ENCODE measurements at places on chromosomes 7 and 10. TPM values are rescaled to one million over a fixed set of nuclear protein-coding genes. Genes with fewer than 3 reads are reported as not detected.

- DNase-seq, result peak; percentile 17
- H3K4me1 ChIP-seq, result no peaks in the 10 kb centered on the region
- no peaks in the 10 kb centered on the region for H3K27me3 ChIP-seq
- H3K36me3 ChIP-seq, result no peaks in the 10 kb centered on the region
- no peak overlapping the region for H3K4me3 ChIP-seq
- peak overlapping the region; percentile 3 for H3K27ac ChIP-seq
These were observed 11.8 kb downstream of the MMRN2 start for GRCh38 chr10:86945361-86946212.

DNA sequence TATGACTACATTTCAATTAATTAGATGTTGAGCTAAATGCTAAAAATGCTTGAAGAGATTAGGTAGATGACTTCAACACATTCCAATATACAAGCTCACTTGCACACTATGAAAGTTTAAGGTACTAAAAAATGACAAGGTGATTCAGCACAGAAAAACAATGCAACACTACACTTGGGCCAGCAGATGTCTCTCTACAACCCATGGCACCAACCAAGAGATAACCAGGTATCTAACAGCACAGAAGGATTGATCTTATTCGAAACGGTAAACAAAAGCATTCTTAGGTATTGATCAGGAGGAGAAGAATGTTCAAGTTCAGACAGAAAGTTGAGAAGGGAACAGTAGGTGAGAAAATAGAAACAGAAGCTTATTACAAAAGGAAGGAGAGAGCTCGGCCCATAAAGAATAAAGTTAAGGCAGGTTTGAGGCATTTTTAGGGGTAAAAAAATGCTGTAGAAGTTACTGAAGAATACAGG, 248.2 kb upstream of the KLF14 start:
- H3K27me3 ChIP-seq, result no peaks in the 10 kb centered on the region
- no peaks in the 10 kb centered on the region for H3K4me1 ChIP-seq
- H3K4me3 ChIP-seq, result no peak overlapping the region
- H3K27ac ChIP-seq, result peak overlapping the region; percentile 74
- no peak for DNase-seq
- no peaks in the 10 kb centered on the region for H3K36me3 ChIP-seq

OPN1SW gene
- total RNA-seq, result not detected

GRCh38 chr7:26097837-26098668, 53.9 kb upstream of the NFE2L3 start:
- H3K4me3 ChIP-seq, result no peak overlapping the region
- H3K27ac ChIP-seq, result no peak overlapping the region
- no peak for DNase-seq
- no peaks in the 10 kb centered on the region for H3K36me3 ChIP-seq

GRCh38 chr10:72932259-72933015, 22.2 kb downstream of the PLA2G12B start:
- H3K27me3 ChIP-seq, result no peaks in the 10 kb centered on the region
- H3K36me3 ChIP-seq, result no peaks in the 10 kb centered on the region

- peak overlapping the region; percentile 99 for H3K4me3 ChIP-seq
- DNase-seq, result no peak
- H3K27me3 ChIP-seq, result no peaks in the 10 kb centered on the region
- H3K27ac ChIP-seq, result peak overlapping the region; percentile 97
- no peaks in the 10 kb centered on the region for H3K36me3 ChIP-seq
These were observed 1.2 kb upstream of the CALU start for GRCh38 chr7:128737867-128738385.

PRTFDC1 gene
- total RNA-seq, result 1.3 TPM

- H3K4me1 ChIP-seq, result no peaks in the 10 kb centered on the region
- DNase-seq, result no peak
- no peaks in the 10 kb centered on the region for H3K27me3 ChIP-seq
- no peak overlapping the region for H3K4me3 ChIP-seq
- H3K36me3 ChIP-seq, result no peaks in the 10 kb centered on the region
These were observed 4.2 kb upstream of the ASB4 start for GRCh38 chr7:95481271-95482165.

GRCh38 chr7:121603886-121604285, 207.8 kb upstream of the FAM3C start:
- DNase-seq, result no peak
- no peak overlapping the region for H3K4me3 ChIP-seq
- no peaks in the 10 kb centered on the region for H3K36me3 ChIP-seq
- H3K27ac ChIP-seq, result no peak overlapping the region
- no peaks in the 10 kb centered on the region for H3K27me3 ChIP-seq

NEUROG3 gene
- not detected for total RNA-seq

SPDYE2 gene
- not detected for total RNA-seq

DNA sequence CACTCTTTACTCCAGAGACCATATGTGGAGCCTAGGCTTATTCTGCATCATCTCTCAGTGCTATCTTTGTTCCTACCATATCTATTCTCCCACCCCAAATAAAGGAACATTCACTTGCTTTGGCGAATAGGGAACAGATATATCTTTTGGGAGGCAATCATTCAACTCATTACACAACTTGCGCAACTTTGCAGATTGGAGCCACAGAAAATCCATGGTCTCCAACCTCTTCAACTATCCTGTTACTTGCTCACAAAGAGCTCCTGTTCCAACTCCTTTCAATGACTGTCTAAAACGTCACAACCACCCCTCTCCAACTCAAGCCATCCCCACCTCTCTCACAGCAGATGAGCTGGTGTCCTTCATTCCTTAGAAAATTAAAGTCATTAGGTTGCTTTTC, 203.7 kb downstream of the POU6F2 start:
- no peaks in the 10 kb centered on the region for H3K36me3 ChIP-seq
- H3K4me1 ChIP-seq, result no peaks in the 10 kb centered on the region
- H3K27me3 ChIP-seq, result no peaks in the 10 kb centered on the region
- DNase-seq, result no peak
- no peak overlapping the region for H3K4me3 ChIP-seq

GRCh38 chr7:23018750-23019149, 4.8 kb upstream of the HYCC1 start:
- no peaks in the 10 kb centered on the region for H3K27me3 ChIP-seq
- DNase-seq, result no peak
- no peak overlapping the region for H3K27ac ChIP-seq

GRCh38 chr10:6250745-6251144, 48.0 kb downstream of the PFKFB3 start:
- no peak for DNase-seq
- H3K4me1 ChIP-seq, result no peaks in the 10 kb centered on the region
- no peaks in the 10 kb centered on the region for H3K27me3 ChIP-seq
- no peak overlapping the region for H3K27ac ChIP-seq

DNA sequence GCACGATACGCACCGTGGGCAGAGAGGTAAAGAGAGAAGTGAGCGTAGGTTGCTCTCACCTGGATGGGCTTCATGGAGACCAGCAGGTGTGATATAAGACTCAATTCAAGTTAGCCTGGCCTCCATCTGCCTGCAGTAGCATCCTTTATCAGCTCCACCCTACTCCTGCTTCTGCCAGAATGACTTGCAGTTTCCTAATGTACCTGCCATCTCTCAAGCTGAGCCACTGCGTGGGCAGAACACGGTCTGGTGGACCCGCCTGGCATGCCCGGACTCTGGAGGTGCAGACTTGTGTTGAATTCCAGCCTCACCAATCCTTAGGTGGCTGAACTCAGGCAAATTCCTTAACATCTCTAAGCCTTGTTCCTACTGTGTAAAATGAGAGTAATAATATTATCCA, 64.3 kb downstream of the STEAP1B start:
- no peak overlapping the region for H3K27ac ChIP-seq
- no peaks in the 10 kb centered on the region for H3K27me3 ChIP-seq
- no peaks in the 10 kb centered on the region for H3K36me3 ChIP-seq
- H3K4me3 ChIP-seq, result no peak overlapping the region
- DNase-seq, result no peak
- no peaks in the 10 kb centered on the region for H3K4me1 ChIP-seq

- H3K27ac ChIP-seq, result peak overlapping the region; percentile 77
- no peak for DNase-seq
- no peaks in the 10 kb centered on the region for H3K27me3 ChIP-seq
These were observed 78.4 kb upstream of the AFAP1L2 start for GRCh38 chr10:114482480-114483304.

ATOH7 gene
- total RNA-seq, result not detected

- no peaks in the 10 kb centered on the region for H3K36me3 ChIP-seq
- DNase-seq, result no peak
- no peaks in the 10 kb centered on the region for H3K27me3 ChIP-seq
- H3K4me3 ChIP-seq, result no peak overlapping the region
- H3K4me1 ChIP-seq, result no peaks in the 10 kb centered on the region
- H3K27ac ChIP-seq, result no peak overlapping the region
These were observed 51.2 kb downstream of the ANLN start for GRCh38 chr7:36440880-36441279.

ABCB4 gene
- not detected for total RNA-seq

DNA sequence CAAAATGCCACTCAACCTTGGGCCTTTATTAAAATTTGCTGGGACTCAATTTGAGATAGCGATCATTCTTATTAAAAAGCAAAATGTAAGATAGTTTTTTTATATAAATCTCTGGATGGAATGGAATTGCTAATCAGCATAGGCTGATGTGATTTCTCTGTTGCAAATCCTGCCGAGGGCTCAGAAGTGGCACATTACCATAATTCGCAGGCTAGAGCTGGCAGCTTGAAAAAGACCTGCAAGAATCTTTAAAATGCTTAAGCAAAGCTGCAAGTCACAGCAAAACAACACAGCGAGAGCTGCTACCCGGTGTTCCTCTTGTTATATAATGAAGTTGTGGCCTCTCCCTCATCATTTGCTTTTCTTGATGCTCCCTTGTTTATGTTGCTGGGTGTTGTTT, 448.1 kb downstream of the GATA3 start:
- DNase-seq, result no peak
- H3K27ac ChIP-seq, result no peak overlapping the region
- H3K27me3 ChIP-seq, result no peaks in the 10 kb centered on the region
- H3K4me3 ChIP-seq, result no peak overlapping the region
- no peaks in the 10 kb centered on the region for H3K36me3 ChIP-seq

- H3K27me3 ChIP-seq, result no peaks in the 10 kb centered on the region
- no peak for DNase-seq
- H3K4me3 ChIP-seq, result no peak overlapping the region
- no peak overlapping the region for H3K27ac ChIP-seq
- no peaks in the 10 kb centered on the region for H3K4me1 ChIP-seq
These were observed 46.5 kb upstream of the C10orf71 start for GRCh38 chr10:49252313-49253034.

TMEM196 gene
- total RNA-seq, result not detected

GRCh38 chr7:73894733-73895551, 34.0 kb downstream of the TMEM270 start:
- DNase-seq, result peak; percentile 93
- H3K4me3 ChIP-seq, result no peak overlapping the region
- H3K27ac ChIP-seq, result peak overlapping the region; percentile 80
- H3K4me1 ChIP-seq, result peaks cover 20% of the 10 kb centered on the region

GRCh38 chr7:85290269-85290668, 103.4 kb upstream of the SEMA3D start:
- H3K4me3 ChIP-seq, result no peak overlapping the region
- no peak for DNase-seq
- H3K27me3 ChIP-seq, result no peaks in the 10 kb centered on the region
- no peak overlapping the region for H3K27ac ChIP-seq
- no peaks in the 10 kb centered on the region for H3K4me1 ChIP-seq

MACC1 gene
- total RNA-seq, result not detected

UNCX gene
- not detected for total RNA-seq

- no peak for DNase-seq
- no peaks in the 10 kb centered on the region for H3K27me3 ChIP-seq
- no peaks in the 10 kb centered on the region for H3K36me3 ChIP-seq
- no peak overlapping the region for H3K27ac ChIP-seq
These were observed 393.3 kb downstream of the PLXNA4 start for GRCh38 chr7:132182992-132183391.

SYT15B gene
- total RNA-seq, result 2.1 TPM

GRCh38 chr7:6266699-6267098, 5.7 kb downstream of the CYTH3 start:
- H3K36me3 ChIP-seq, result no peaks in the 10 kb centered on the region
- H3K4me3 ChIP-seq, result no peak overlapping the region
- DNase-seq, result no peak

DNA sequence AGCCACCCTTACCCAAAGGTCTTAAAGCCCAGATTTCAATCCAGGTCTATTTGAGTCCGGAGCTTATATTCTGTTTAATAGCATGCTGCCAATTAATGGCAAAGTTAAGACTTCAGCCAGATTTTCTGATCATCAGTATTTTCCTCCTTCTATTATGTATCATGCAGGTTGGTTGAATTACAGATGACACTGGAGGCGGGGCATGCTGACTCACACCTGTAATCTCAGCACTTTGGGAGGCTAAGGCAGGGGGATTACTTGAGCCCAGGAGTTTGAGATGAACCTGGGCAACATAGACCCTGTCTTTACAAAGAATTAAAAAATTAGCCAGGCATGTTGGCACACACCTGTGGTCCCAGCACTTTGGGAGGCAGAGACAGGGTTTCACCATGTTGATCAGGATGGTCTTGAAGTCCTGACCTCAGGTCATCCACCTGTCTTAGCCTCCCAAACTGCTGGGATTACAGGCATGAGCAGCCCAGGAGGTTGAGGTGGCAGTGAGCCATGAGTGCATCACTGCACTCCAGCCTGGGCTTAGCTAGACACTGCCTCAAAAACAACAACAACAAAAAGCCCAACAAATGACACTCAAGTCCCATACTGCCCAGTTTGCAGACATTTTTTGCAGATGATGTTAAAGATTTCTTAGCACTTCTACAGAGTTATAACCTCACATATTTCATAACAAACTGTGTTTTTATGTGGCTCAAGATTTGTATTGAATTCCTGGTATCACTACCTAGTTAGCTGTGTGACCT, 62.5 kb downstream of the MCU start:
- no peaks in the 10 kb centered on the region for H3K4me1 ChIP-seq
- no peak for DNase-seq
- H3K4me3 ChIP-seq, result no peak overlapping the region
- no peaks in the 10 kb centered on the region for H3K27me3 ChIP-seq

DNA sequence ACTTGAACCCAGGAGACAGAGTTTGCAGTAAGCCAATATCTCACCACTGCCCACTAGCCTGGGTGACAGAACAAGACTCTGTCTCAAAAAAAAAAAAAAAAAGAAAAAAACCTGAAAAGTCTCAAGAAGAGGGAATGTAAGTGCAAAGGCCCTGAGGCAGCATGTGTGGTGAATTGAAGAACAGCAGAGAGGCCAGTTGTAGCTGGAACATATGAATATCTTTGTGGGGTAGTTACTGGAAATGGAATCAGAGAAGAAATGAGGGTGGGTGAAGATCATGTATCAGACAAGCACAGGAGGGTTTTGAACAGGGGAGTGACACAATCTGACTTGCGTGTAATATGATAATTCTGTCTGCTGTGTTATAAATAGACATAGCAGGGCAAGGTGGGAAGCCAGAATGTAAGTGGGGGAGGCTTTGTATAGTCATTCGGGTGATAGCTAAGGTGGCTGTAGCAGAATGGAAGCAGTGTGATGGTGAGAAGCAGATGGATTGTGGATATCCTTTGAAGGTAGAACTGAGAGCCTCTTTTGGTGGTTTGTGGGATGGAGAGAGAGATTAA, 45.3 kb upstream of the ITGA8 start:
- no peaks in the 10 kb centered on the region for H3K4me1 ChIP-seq
- no peak overlapping the region for H3K27ac ChIP-seq

DNA sequence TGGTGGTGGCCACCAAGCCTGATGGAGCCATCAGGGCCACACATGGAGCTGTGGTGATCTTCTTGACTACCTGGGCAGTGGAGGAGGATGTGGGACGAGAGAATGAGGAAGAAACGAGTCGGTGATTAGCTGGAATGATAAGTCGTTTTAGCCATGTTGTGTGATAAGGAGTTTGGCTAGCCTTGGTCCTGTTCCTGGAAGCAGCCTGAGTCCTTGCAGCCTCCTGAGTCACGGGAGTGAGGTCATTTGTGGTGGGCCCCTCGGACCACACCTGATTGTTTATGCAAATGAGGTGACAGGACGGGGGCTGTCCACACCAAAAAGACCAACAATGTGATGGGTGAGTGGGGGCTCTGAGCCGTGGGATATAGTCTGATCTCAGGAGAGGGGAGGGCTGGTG, 554.4 kb downstream of the PTPRN2 start:
- no peak for DNase-seq
- H3K4me3 ChIP-seq, result no peak overlapping the region
- no peaks in the 10 kb centered on the region for H3K27me3 ChIP-seq

NPTX2 gene
- 4.1 TPM for total RNA-seq

TDRD1 gene
- total RNA-seq, result not detected
